ENCODE measurements at places on chromosomes 12 and 14.

DNA sequence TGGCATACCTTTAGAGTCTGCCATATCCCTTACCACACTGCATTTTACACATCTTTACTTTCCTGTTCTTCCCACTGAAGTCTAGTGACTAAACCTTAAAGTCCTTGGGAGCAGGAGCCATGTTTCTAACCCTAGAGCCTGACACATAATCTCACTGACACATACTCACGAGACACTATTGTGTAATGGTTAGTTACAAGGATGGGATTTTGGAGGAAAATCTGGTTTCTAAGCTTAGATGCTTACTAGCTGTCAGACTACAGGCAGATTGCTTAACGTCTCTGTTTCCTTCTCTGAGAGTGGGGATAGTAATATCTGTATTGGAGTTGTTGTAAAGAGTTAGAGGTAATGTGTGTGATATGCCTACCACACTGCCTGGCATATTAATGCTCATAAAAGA, 6.2 kb upstream of the DYRK4 start:
- no peak for DNase-seq

GRCh38 chr14:90255871-90256270, 482 bp upstream of the PSMC1 start:
- DNase-seq: no peak

GRCh38 chr14:77714926-77715325, 7.0 kb downstream of the SLIRP start:
- no peak for DNase-seq

DNA sequence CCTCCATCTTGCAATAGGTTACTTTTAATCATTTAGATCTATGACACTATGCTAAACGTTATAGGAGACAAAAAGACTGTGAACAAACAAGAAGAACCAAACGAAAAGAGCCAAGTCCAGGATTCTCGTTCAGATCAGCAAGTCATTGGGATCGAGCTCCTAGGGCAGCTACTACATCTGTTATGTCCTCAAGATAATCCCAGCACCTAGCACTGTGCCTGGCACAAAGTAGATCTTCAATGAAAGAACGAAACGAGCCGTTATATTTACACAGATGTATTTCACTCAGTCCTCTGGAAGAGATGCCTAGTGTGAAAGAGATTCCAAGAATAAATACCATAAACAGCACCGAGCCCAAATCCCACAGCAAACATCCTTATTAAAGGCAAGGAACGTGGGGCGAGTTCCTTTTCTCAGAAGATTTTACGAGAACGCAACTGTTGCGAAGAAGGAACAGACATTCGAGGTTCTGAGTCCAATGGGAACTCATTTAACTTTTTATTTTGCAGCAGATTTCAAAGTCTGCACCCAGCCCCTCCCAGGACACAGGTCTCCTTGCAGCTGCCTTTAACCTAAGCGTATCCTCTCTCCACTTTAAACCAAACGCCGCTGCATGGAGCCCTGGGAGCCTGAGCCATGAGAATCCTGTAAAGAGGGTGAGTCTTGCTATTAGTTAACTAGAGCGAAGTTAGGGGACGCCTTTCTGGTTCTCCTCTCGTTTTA, 544 bp upstream of the TDP1 start:
- no peak for DNase-seq

DNA sequence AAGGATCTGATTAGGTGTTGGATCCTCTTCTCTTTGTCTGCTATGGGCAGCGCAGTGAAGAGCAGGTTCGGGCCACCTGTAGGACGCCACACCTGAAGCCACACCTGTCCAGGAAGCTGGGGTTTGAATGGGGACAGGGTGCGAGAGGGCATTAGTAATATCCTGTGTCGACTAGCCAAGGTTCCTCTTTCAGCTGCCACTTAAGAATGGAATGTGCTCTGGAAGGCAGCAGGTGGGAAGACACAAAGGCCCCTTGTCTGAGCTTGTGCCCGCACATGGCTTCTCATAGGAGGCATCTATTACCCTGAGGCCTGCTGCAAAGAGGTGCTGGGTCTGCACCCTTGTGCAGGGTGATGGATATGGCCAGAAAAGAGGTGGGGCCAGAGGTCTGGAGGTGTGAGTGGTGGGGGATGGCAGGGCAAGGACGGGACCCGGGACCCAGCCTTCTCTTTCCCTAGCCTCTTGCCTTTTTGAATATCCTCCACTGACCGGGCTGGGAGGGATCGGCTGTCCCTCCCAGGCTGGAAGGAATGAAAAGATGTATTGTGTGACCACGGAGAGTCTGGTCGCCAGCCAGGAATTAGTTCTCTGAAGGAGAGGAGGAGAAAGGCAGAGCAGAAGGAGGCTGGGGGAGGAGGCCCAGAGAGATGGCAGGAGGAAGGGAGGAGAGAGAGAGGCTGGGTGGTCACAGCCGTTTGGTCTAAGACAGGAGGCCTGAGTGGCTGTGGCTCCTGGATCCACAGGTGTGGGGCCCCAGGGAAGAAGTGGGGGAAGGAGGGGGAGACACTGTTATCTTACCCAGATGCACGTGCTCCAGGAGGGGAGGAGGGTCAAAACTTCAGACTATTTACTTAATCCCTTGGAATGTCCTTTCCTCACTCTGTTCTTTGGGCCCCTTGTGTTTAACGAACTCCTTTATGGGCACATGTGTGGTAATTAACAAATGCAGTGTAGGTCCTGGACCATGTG, 101.5 kb downstream of the SMOC1 start:
- DNase-seq: no peak

GRCh38 chr12:49800421-49801140, 27.6 kb downstream of the NCKAP5L start:
- DNase-seq: no peak

DNA sequence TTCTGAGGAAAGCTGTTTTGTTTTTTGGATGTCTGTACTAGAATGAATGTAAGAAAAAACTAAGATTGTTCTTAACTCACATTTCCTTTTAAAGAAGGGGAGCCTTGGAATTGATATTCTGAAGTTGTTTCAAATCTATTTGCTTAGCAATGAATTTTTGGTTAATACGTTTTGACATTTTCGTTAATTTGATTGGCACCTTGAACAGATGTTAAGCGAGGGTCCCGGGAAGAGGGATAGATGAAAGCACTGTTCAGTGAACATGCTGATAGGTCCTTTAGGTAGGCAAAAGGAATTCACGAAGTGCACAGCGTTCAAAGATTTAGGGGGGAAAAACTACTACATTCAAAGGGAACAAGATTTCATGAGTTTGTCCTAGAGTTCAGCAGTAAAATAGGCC, 1.7 kb downstream of the SLC39A9 start:
- no peak for DNase-seq

GRCh38 chr14:33972583-33973081, 21.8 kb upstream of the EGLN3 start:
- DNase-seq: no peak

DNA sequence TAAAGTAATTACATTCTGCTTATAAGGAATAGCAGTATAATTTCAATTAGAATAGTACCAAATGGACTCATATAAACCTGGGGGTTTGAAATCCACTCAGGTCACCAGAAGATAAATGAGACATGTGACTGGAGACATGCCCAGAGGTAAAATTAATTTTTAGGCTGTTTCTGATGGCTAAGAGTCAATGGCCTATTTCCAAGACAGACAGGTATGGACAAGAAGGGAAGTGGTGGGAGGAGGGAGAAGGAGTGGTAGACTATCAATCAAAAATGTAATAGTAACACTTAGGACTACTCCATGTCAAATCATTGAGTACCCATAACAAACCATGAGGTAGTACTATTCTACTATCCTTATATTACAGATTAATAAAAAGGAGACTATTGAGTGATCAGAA, 544.0 kb downstream of the GALC start:
- no peak for DNase-seq

DNA sequence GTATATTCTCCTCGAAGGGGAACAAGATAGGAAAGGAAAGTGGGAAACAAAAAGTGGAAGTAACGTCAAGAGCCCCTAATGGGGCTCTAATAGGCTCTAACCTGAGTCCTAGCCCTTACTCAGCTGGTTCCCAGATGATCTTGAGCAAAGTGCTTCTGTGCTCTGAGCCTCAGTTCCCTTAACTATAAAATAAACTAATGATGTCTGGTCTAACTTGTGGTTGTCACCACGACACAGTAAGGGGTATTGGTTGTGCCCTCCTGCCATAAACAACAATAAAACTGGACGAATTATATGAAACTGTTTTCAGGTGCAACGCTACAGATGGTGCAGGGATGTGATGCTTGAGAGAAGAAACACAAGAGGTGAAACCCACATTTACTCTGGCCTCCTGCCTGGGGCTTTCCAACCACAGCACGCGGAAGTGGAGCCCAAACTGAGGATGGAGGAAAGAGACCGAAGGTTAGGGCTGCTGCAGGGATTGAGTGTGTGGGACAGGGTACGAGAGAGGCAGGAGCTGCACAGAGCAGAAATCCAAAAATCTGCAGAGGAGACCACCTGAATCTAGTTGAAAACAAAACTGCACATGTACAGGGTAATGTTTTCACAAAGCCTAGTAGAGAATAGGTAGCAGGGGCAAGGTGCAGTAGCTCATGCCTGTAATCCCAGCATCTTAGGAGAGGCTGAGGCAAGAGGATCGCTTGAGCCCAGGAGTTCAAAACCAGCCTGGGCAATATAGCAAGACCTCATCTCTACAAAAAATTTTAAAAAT, 45.6 kb upstream of the BCL2L14 start:
- DNase-seq: no peak

GRCh38 chr12:29176941-29177340, 27.9 kb downstream of the FAR2 start:
- no peak for DNase-seq

- no peak for DNase-seq
These were observed 13.7 kb downstream of the APPL2 start for GRCh38 chr12:105222284-105222655.

DNA sequence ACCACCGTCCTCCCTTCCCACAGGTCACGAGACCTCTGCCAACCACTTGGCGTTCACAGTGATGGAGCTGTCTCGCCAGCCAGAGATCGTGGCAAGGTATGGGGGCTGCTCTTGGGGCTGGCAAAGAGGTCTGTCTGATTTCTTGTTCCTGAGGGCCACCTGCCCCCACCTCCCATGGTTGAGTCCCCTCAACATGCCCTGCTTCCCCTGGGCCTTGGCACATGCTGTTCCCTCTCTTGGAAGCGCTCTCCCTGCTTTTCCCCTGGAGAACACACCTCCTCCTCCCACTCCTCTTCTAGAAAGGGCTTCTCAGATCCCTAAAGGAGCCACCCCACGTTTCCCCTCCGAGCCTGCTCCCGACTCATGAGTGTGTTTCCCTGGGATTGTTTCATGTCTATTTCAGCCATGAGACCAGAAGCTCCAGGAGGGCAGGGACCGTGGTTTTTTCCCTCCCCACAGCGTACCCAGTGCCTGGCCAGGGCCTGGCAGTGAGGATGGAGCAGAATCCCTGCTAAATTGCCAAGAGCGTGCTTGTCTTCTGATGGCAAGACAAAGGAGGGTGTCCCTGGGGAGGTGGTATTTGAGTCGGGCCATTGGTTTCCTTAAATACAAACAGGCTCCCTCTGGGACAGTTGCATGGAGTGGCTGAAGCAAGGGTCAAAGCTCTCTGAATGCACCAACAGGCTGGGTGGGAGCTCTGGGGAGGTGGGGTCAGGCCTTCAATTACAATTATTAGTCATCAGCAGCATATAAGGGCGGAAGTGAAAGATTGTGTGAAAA, 34.1 kb downstream of the CYP46A1 start:
- no peak for DNase-seq

DNA sequence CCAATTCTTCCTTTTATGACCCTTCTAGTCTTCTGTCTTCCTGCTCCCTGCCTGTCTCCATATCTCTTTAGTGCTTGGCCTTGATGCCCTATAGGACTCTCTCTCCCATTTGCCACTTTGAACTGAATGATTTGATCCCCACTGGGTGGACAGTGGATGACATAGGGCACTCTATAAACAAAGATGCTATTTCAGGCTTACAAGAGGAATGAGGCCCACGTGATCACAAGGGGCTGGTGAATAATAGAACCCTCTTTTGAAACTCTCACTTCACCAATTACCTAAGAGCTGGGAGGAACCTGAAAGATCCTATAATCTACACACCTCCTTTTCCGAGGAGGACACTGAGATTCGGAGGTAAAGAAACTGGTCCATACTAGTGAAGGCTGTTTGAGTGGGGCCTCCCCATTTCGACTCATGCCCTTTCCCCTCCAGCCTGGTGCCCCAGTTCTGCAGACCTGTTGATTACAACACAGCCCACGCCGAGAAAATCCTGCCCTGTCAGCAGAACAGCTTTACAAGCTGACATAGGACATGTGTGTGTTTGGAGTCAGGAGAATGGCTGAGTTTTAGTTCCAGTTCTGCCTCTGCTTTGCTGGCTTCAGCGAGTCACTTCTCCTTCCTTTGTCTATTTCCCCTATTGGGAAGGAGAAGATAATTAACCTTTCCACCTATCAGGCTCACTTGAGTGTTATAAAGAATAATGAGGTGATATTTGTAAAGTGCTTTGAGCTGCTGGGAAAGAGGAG, 400.3 kb downstream of the ZFP36L1 start:
- DNase-seq: no peak

- DNase-seq: no peak
These were observed 55.1 kb downstream of the LRRC74A start for GRCh38 chr14:76881348-76881747.

DNA sequence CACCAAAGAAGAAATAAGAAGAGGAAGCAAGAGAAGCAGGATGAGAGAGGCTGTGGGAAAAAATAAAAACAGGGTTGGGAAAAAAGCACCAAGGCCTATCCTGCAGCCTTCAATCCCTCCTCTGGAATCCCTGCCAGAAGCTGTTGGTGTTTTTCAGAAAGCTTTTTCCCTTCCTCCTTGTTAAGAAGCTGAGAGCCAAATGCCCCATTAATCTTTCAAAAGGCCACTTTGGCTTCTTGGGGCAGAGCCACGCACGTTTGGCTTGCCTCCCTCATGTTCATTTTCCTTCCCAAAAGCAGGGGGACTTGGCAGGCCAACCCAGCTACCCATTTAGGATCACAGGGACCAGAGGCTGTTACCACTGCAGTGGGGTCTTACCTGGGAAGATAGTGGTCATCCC, 365.3 kb downstream of the NUAK1 start:
- no peak for DNase-seq
